Activated T-cell treated with anti-CD3 and anti-CD28 coated beads for 1 hour (primary cell): ENCODE measurements at places on chromosomes 6 and 20.

GRCh38 chr6:6784514-6785162 lies 196.1 kb downstream of the LY86 start:
- DNase-seq, result no peak

GRCh38 chr20:44918761-44919160 lies 8.9 kb downstream of the PABPC1L start:
- no peak for DNase-seq

DNA sequence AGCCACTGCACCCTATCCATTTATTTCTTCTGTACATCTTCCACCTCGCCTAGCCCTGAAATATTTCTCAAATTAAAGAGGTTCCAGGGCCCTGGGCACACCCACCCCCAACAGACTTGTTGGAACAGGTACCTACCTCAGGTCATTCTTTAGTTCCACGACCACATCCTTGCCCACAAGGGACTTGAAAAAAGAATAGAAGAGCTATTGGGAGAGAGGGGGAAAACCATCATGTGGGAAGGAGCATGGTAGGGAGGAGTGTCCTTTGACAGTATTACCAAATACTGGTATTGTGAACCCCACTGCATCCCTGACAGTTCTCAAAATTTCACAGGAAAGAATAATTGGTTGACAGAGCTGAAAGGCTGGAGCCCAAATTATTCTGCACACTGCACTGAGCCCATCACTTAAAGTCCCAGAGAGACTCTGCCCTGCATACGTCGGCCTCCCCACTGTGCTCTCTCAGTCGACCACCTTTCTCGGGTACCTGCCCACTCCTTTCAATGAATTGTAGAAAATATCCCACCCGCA lies 762 bp downstream of the LSM2 start:
- DNase-seq, result no peak

DNA sequence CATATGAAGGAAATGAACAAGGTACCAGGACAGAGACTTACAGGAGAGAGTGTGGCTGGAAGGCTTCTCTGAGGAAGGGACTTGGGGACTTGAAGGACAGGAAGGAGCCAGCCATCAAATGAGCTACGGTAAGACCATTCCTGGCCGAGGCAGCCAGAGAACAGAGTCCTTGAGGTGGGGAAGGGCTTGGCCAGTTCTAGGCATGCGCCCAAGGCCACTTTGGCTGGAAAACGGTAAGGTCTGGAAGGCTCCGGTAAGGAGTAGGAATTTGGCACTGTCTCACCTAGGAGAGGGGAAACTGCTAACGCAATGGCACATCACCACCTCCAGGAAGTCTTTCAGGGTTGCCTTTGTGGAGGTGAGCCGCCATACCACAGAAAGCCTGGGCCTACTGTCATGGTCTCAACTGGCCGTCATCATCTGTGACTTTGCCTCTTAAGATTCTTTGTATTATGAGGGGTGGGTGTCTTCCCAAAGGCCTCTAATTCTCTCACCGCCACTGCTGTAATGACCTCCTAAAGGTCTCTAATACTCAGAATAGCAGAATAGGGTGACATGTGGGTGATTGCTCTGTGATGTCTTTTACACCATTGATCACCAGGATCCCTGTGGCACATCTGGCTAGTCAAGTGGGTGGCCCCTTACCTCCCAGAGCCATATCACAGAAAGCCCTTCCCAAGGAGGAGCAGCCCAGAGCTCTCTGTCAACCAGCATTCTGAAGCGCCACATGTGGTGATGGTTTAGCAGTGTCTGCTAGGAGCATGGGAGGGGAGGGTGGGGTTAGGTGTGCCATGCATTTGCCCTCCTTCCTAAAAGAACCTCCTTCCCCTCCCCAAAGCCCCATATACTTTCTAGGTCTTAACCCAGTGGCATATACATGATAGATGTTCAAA lies 17.7 kb upstream of the STX16 start:
- no peak for DNase-seq
